Kasumi-1 (cell line): ENCODE measurements at places on chromosomes 3 and 15.

GRCh38 chr3:48655606-48656005 is 7.1 kb downstream of the CELSR3 start:
- no peak for DNase-seq

- DNase-seq = no peak
Observed at GRCh38 chr3:184993394-184993793, 159.5 kb downstream of the C3orf70 start.

DNA sequence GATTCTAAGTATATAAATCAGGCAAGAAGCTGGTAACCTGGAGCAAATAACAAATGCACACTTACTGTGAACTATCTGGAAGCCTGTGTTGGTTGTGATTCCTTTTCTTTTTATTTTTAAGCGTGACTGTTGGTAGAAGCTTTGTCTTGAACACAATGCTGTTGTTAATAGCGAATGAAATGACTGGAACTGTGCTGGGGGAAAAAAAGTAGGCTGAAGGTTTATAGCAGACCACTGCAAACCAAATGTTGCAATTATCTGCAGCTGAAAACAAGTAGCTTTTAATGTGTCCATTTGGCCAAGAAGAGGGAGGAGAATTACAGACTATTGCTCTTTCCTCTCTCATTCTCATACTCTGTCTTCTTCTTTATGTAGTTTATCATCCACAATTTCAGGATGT is 184.5 kb upstream of the DNAJC19 start:
- DNase-seq = no peak

DNA sequence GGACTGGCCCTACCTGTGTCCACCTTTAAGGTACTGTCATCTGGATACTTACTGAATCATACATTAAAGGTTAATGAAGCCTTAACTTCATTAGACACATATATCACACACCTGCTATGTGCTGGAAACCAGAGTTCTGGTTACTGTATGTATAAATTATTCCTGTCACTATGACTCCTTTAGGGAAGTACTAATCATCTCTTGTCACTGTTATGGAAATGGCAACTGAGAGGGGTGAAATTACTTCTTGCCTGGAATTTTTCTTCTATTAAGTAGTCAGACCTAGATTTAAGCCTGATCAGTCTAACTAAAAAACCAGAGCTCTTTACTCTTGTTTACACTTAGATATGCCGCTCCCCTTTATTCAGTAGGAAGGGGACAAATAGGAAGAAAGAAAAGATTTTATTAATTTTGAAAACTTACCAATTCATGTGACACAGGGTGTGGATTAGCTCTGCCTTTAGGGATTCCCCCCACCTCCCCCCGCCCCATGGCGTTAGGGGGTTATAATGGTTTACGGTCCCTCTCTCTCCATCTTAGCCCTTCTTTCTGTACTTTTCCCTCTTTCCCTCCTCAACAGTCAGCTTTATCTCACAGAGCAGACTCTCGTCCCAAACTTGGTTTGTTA is 152.5 kb downstream of the KLHL25 start:
- no peak for DNase-seq

DNA sequence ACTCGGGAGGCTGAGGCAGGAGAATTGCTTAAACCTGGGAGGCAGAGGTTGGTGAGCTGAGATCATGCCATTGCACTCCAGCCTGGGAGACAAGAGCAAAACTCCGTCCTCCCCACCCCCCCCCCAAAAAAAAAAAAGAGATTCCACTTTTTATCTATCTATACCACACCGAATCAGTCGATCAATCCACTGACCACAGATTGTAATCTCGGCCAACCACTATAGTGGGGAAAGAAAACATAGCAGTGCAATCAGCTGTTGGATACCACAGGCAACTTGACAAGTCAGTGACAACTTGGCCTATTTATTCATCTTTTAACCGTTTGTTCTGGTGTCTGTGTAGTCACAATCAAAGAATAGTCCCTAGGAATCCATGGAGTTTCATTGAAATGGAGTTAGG is 299.2 kb downstream of the FHIT start:
- DNase-seq = no peak

DNA sequence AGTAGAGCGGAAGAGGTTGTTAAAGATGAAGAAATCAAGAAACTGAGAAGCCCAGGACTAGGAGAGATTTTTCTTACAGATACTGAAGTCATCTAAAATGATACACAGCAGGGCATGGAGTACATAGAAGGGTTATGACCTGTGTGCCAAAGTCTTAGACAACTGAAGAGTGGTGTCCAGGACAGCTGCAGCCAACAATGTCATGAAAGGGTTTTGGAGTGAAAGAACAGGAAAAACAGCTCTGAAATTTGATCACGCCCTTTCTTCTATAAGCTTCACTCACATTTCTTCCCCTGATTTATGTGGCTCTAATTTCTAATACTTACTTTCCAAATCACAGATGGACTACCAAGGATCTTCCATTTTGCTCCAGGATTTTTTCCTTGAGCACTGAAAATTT is 3.0 kb downstream of the CFAP20DC start:
- DNase-seq = no peak

- no peak for DNase-seq
Observed at GRCh38 chr15:40743921-40744814, 10.9 kb downstream of the RMDN3 start.

DNA sequence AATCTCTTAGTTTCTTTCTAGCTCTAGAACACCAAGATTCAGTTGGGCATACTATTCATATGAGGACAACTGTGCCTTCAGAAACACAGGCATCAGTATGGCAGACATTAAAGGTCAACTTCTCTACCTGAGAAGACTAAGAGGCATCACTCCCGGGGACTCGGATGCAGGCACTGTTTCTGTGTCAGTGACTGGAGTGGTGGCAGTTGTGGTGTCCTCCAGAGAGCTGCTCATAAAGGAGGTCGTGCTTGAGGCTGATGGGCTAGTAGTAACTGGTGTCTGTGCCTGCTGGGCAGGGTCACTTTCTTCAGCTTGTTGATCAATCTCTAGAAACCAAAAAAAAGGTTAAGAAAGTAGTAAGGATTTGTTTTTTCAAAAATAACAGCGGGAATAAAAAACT is 75.2 kb downstream of the FBXL22 start:
- DNase-seq = no peak

- no peak for DNase-seq
Observed at GRCh38 chr3:64163755-64164148, 61.5 kb downstream of the PRICKLE2 start.

DNA sequence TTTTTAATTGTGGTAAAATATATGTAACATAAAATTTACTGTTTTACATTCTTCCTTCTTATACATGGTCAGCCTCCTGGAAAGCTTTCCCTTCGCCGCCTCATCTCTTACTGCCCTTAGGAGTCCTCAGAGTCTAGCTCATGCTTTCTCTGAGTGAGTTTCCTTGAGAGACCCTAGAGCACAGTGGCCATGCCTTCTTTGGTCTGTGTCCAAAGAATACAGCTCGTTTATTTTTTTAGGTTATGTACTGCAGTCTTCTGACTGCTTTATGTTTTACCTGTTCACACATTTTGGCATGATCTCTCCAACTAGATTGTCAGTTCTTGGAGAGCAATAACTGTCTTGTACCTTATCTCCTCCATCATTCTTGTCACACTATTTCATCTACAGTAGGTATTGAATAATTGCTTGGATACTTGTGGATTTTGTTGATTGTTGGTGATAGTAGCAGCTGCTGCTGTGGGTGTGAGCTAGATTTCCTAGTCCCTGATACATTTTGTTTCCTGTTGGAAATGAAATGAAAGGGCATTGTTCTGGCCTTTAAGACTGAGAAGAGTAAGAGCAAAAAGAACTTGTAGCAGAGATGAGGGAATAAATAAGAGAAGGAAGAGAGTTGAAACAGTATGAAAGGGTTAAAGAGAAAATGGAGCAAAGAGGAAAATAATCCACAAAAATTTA is 10.9 kb downstream of the ARIH2 start:
- no peak for DNase-seq

DNA sequence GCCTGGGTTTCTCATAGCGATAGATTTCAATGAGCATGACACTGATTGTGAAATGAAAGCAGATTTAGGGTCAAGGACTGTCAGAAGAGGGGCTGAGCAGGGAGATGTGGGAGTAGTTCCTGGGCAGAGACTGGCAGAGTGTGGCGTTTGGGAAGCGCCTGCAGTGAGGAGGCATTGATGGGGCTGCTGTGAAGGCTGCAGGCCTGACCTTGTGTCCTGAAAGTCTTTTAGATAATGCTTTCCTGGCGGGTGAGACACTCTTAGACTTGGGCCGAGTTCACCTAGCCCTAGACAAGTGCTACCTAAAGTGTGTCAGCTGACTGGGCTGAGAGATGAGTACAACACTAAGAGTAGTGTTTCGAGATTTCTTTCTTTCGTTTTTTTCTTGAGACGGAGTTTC is 20.7 kb downstream of the USP13 start:
- DNase-seq = no peak

DNA sequence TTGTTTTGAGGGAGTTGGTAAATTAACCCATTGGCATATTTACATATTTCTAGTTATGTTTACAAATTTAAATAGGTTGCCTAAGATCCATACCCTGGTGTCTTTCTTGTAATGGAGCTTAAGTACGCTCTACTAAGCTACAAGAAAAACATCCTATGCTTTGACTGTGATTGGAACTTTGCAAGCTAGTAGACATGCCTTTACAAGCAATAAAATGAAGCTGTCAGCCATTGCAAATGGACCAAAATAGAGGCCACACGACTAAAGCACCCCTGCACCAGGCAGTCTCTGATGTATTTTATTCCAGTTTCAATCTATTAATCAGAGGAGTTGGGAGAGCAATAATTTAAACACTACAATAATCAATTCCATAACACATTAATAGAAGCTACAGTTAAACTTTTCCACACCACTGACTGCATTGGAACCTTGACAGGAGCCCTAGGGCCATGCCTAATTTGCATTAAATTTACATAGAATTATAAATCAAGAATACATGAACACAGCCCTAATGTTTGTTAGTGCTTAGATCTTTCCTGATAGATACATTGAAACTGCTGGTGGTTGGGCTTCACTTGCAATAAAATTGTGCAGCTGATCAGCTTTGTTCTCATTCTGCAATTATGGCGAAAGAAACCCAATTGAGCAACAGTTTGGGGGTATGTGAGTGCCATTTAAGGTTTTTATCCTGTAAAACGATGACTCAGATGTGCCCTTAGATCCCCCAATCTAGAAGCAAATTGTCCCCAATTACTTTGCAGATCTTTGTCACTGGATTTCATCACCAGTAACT is 360.1 kb downstream of the LSAMP start:
- DNase-seq = no peak

- DNase-seq = no peak
Observed at GRCh38 chr3:87792534-87793336, 266.1 kb downstream of the CGGBP1 start.

GRCh38 chr15:44554934-44555723 is 18.2 kb downstream of the EIF3J start:
- DNase-seq = no peak

DNA sequence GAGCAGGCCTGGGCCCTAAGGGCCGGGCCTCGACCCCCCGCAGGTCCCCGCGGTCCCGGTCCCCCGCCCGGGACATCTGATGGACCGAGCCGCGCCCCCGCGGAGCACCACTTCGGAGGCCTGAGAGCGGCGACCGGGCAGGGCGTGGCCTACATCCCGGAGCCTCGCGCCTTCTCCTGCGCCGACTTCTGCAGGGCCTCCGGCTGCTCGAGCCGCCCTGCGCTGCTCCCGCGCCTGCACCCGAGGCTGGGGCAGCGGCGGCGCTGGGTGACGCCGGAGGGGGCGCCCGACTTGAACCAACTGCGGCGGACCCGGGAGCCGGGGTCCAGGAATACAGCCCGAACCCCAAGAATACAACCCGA is 14.9 kb upstream of the GP9 start:
- no peak for DNase-seq

DNA sequence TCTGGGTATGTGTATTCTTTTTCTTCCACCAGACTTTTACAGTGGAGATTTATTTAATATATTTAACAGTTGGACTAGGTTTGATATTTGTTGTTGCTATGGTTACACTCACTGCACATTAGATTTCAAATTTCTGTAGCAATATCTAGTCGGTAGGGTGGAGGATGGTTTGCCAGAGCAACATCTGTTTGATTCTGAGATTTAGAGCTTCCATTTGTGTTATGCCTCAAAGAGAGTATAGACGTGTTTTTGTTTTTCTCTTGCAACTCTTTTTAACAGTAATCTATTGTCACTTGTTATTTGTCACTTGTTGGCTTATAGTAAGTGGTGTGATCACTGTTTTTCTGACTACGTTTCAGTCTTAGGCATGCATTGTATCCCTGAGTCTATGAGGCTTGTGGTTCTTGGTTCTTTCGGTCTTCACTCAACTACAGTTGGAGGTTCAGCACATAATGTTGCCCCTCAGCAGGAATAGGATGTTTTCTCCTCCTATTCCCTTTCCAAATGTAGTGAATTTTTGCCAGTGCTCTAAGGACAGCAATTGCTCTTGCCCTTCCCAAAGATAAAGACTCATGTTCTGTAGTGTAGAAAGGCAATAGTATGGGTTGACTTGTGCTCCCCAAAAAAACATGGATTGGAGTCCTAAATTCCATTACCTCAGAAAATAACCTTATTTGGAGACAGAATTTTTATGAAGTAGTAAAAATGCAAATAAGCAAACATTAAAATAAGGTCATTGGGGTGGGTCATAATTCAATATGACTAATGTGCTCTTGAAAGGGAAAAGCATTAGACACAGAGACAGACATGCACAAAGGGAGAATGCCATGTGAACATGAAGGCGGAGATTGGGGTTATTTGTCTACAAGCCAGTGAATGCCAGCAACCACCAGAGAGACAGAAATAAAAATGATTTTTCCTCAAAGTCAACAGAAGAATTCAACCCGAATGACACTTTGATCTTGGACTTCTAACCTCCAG is 692.1 kb downstream of the DIPK2A start:
- DNase-seq = no peak

- no peak for DNase-seq
Observed at GRCh38 chr3:162718697-162719096, 1222.1 kb downstream of the OTOL1 start.
